ENCODE measurements at places on chromosomes 13 and 19.

DNA sequence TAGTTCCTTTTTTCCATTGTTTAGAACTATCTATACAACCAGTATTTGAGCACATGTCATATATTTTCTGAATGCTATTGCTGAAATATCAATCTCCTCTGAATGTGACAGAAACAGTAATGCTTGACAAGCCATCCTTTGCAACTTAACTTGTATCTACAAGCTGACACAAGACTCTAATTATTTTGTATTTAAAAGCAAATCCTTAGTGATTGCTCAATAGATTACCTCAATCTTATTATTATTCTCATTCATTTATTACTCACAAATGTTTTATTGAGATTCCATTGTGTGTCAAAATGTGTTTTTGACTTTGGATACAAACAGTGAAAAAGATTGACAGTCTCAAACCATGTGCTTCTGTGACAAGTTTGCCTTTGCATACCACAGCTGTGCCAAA, 787.8 kb upstream of the PRR20A start:
- DNase-seq, result no peak

GRCh38 chr13:113417008-113417751, 36.1 kb downstream of the ADPRHL1 start:
- DNase-seq, result no peak

DNA sequence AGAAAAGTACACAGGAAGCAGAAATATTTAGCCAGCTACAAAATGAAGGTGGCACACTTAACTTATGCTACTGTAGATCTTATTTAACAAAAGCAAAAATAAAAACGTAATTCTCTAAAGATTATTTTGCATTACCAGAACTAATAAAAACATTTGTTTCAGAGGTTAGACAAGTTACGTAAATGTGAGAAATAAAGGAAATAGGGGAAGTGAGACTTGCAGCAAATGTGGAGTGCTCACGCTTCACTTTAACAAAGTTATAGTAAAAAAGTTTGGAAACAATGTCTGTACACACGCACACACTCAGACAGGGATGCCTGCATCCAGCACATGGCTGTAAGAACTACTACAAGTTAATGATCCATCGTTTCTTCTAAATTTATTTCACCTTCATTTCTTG, 83.7 kb downstream of the NALCN start:
- no peak for DNase-seq

DNA sequence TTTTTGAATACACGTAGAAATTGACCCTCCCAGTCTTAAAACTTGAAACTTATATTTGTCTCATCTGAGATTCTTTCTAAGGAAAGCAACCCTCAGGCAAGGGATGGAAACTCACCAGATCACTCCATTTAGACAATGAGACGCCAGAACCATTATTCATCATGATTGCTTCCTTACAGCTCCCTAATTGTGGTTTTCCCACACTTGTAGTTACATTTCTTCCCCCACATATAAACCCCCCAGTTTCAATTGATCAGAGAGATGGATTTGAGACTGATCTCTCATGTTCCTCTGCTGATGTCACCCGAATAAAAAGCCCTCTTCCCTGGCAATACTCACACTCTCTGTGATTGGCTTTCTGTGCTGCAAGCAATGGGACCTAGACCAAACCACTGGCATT, 197.9 kb upstream of the STARD13 start:
- no peak for DNase-seq

GRCh38 chr19:39408392-39409207, 2.0 kb downstream of the ZFP36 start:
- DNase-seq, result peak; percentile 37

DNA sequence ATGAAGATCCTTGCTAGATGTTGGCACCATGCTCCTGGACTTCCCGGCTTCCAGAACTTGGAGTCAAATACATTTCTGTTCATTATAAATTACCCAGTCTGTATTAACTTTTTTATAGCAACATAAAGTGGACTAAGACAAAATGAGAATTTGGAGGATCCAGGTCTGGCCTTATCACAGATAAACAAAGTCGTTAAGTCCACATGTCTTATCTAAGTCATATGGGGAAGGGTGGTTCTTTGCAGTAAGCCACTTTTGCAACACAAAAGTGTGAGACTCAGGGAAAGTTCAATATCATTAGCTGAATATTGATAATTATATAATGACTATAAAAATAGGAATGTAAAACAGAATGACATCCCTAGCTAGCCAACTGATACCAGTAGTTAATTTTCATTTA, 91.6 kb upstream of the SIAH3 start:
- DNase-seq, result no peak

DNA sequence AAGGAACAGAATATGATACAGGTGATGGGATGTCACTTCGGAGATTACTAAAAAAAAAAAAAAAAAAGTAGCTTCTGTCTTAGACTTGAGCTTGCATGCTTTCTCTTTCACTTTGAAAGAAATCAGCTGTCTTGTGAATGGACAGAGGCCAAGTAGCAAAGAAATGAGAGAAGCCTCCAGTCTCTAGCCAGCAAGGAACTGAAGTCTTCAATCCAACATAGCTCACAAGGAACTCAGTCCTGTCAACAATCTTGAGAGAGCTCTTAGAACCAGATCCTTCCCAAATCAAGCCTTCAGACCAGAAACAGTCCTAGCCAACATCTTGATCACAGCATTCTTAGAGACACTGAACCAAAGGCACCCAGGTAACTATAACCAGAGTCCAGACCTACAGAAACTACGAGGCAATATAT, 7.7 kb downstream of the N4BP2L2 start:
- DNase-seq, result no peak

DNA sequence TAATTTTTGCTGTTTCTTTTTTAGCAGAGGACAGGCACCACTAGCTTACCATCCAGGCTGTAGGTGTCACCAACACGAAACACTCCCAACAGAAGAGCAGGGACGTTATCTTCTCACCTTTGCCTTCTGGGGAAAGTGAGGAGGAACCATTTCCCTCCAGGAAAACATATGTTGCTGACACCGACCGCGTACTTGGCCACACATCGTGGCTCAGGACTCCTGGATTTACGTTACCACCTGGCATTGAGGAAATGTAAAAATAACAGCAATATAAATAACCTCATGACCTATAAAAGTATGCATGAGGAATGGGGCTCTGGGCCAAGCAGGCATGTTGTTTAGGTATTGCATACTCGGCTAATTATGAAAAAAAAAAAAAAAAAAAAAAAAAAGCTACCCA, 525.1 kb downstream of the MYO16 start:
- peak; percentile 19 for DNase-seq

DNA sequence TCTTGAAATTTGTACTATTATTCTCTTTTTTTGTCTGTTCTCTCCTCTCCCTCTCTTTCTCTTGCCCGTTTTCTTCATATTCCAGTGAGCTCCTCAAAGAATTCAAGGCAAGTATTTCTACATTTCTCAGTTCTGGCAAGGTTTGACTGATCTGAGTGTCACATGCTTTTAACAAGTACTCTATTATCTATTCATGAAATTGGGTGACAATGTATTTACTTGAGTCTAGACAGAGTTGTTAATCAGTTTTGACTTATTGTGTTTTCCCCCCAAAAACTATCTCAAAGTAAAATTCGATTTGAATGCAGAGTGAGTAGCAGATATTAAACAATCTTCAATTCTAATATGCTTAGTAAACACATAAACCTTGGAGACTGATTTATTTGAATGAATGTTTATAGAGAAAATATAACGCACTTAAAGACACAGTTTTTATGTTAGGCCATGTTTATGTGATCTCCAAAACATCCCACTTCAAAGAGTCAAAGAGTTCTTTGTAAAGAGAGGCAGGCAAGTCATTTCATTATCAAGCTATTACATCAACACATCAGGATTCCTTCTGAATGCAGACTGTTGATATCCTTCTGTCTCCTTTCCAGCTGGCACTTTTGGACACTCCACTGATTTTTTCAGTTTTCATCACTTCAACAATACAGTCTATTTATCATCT, 166.6 kb downstream of the SLITRK6 start:
- DNase-seq, result no peak

DNA sequence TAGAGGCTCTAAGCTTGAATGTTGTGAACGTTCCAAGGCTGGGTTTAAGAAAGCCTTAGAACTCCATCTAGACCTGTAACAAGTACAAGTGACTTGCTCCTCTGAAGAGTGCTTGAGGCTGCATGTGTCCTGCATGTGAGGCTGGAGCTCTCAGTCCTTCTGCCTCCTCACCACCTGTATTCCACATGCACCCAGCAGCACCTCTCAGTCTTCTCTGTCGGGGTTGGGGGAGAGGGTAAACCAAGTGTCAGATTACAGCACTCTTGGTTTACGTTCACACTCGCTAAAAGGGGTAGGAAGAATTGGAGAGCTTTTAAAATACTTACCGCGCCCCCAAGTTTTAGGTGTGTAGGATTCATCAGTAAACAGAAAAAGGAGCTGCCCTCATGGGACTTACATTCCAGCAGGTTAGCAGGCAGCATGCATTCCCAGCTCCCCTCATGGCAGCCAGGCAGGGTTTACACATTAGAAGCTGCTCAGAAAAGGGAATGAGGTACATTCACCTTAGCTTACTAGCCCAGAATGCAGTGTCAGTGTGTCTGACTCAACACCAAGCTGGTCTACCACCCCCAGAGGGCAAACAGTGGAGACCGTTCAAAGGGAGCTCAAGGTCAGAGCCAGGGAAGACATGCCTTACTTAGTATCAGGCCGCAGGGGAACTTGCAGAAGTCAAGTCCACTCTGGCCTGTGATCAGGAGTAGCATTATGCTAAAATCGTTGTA, 248.1 kb downstream of the PCCA start:
- DNase-seq, result no peak

- DNase-seq, result no peak
These were observed 15.0 kb upstream of the KLF2 start for GRCh38 chr19:16309643-16310042.

- DNase-seq, result no peak
These were observed 105.1 kb downstream of the UQCRFS1 start for GRCh38 chr19:29107831-29108230.

DNA sequence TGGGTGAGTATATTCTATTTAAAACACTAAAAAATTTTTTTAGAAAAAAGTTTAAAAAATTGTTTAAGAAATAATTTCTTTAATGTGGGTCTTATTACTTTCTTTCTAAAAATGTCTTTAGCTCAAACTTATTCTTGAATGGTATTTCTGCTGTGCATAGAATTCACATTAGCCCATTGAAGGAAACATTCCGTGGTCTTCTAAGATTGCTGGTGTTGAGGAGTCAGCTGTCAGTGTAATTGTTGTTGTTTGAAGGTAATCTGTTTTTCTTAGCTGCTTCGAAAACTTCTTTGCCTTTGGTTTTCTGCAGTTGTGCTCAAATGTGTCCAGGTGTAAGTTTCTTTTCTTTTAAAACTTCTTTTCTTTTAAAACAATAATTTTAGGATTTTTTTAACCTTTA, 85.4 kb upstream of the KLF12 start:
- DNase-seq, result no peak

- DNase-seq, result no peak
These were observed 90.2 kb downstream of the RAB20 start for GRCh38 chr13:110471156-110471832.

GRCh38 chr13:80742033-80742432, 401.1 kb upstream of the SPRY2 start:
- no peak for DNase-seq

GRCh38 chr19:4453232-4454179, 4.1 kb downstream of the UBXN6 start:
- no peak for DNase-seq

- no peak for DNase-seq
These were observed 35.1 kb downstream of the ESD start for GRCh38 chr13:46761866-46762265.

DNA sequence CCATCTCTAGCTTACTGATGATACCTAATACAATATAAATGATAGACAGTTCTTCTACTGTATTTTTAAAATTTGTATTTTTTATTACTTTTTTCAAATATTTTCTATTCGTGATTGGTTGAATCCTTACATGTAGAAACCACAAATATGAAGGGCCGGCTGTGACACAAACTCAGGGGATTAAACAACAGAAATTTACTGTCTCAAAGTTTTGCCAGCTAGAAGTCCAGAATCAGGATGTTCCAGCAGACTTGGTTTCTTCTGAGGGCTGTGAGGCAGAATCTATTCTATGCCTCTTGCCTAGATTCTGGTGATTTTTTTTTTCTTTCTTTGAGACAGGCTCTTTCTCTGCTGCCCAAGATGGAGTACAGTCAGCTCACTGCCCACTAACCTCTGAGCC, 13.8 kb downstream of the FPR1 start:
- DNase-seq, result no peak

DNA sequence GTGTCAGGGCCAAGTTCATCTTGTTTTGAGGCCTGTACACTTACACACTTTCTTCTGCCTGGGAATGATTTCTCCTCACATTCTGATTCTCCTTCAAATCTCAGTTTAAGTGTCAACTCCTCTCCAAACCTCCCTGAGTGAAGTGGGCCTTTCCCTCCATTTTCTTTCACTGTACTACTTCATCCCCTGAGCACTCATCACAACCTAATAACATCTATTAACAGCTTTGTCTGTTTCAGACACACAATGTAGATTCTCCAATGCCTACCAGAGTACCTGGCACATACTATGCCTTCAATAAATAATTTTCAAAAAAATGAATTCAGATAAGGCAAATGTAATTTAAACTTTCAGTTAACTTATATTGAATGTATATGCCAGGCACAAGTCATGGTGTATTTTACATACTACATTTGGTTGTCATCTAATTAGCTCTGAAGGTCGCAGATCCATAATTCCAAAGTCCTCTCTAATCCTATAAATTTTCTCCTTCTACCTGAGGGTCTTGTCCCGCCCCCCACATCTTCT, 357 bp upstream of the COG6 start:
- DNase-seq, result no peak

- DNase-seq, result no peak
These were observed 8.4 kb downstream of the CSNK1A1L start for GRCh38 chr13:37097076-37097475.

- no peak for DNase-seq
These were observed at the start of gene NUMBL for GRCh38 chr19:40690050-40690692. NUMBL (minus strand) TSS chr19:40690651; CDS start chr19:40690483, 168 bp downstream.

DNA sequence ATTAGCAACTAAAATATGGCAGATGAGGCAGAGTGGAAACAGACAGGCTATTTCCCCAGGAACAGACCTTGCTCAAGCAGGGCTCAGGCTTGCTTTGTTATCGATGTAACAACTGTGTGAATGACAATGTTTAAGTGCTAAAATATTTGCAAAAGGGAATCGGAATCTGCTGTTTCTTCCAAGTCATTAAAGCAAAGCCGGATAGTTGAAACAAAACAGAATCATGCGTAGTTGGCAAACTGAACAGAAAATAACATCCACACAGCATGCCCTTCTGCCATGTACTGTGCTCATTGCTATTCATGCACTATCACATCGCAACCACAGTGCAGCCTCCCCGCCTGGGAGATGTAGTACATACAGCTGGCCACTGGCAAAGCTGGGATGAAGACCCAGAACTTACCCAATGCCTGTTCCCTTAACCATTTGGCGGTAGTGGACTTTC, 799.1 kb downstream of the DIAPH3 start:
- no peak for DNase-seq

GRCh38 chr13:75787249-75787928, 151.3 kb downstream of the LMO7 start:
- DNase-seq, result no peak

GRCh38 chr13:85379433-85379832, 419.8 kb downstream of the SLITRK6 start:
- DNase-seq, result no peak
